ENCODE measurements at places on chromosomes 1 and 21.

DNA sequence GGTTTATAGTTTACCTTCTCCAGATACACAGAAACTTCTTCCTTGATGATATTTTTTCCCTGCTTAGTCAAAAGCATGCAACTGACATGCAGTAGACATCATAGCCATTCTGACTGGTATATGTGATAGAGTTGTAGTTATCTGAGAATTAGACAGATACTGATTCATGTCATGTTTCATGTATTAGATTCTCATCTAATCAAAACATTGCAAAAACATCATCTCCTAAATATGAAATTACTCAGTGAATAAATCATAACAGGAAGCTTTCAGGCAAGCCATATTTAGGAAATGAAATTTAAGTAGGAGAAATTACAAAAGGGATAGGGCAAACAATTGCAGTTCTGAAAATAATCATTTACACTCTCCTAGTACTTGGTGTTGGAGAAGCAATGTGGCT, 38.4 kb upstream of the ASB17 start:
- no peak for DNase-seq

DNA sequence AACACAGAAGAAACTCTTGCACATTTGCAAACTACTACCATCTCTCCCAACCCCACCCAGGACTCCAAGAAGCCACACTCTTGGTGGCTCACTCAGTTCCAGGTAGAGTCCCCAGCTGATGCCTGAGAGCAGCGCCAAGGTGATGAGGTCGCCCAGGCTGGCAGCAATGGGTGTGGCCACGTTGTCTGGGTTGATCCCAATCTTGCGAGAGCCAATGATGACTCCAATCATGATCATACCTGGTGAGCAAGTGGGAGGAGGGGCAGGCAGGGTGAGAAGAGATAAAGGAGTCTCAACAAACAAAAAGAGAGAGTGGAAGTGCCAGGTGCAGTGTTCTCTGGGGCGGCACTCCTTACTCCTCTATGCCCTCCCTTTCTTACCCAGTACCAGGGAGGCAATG, 14.4 kb downstream of the SLC41A1 start:
- DNase-seq, result no peak

DNA sequence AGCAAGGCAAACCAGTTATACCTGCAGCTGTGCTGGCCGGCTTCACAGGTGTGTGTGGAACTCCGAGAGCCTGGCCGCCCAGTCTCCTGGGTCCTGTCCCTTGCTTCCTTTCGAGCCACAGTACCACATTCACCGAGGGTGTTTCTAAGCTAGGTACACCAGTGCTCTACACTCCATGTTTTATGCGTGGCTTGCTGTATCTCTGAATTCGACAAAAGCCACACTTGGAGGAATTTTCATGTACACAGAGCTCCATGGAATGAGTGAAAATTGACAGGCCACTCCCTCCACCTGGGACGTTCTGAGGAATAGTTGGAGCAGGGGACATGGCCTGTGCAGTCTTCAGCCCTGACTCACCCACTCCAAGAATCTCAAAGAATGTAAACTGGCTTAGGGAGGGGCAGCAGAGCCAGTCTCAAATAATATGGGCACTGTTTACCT, 14.0 kb downstream of the ETS2 start:
- DNase-seq, result no peak

DNA sequence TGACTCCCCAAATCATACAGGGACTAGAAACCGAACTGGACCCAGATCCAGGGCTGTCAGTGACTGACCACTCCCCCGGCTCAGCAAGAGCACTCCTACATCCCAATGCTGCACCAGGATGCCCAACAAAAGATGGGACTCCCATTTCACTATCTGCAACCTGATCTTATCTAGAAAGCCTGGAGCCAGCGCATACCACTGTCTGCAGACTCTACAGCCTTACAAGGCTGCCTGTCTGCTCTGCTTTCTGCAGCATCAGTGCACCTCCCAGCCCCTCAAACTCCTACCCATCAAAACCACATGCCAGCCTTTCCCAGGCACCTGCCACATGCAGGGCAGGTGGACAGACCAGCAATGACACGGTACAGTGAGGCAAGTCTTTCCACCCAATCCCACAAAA, 52.2 kb downstream of the SSBP3 start:
- no peak for DNase-seq

DNA sequence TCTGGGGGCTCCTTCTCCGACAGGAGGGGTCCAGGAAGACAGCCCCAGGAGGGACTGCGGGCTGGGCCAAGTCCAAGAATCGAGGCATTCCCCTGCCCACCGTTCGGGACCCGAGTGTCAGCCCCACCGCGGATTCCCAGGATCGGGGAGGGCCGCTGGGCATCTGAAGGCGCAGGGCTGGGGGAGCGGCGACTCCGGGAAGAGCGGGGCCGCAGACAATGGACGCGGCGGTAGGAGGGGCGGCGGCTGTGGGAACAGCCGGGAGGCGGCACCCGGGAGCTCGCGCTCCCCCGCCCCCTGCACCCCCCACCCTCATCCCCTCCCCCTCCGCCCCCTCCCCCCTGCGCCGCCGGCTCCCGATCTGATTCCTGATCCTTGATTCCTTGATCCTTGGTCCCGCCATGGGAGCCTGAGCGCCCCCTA, at the start of gene VANGL2:
Gene VANGL2 (plus strand): TSS at position 342 of the 423 bp plus-strand sequence. CDS start 15,274 bp downstream, outside the sequence.
- peak; percentile 78 for DNase-seq

- no peak for DNase-seq
Measured at GRCh38 chr1:201648907-201649721, 110.2 kb downstream of the NAV1 start.

DNA sequence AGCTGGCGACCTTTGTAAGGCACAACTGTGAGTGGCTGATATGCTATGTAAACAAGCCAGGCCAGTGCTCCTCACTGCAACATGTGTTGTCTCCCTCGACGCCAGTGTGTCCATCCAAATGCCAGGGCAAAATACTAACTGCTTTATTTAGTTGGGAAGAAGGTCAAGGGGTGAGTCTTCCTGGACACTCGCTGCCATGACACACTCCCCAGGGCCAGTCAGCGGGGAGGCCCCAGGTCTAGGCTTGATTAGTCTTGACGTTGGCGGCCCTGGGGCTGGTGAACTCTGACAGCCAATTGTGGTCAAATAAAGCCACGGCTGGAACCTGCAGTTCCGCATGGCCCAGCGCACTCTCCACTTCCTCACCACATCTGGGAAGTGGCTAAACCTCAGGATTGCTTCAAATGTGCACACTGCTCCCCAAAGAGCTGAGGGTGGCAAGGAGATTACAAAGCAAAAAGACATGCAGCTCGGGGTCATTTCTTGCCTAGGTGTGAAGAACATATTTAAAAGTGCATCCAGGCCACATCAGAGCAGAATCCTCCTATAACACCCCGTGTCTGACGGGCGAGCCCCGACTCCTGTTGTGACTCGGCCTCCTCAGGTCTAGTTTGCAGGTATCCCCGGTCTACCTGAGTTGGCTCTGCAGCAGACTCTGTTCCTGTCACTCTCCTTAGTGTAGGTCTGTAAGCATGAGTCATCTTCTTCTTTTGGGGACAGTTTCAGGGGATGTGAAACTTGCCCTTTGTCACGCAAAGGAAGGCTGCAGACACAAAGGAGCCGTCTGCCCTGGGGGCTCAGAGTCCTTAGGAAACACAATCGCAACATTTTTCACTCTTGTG, 183.5 kb downstream of the RUNX1 start:
- peak; percentile 1 for DNase-seq

GRCh38 chr1:228184152-228184551, 18.5 kb downstream of the IBA57 start:
- DNase-seq, result no peak

DNA sequence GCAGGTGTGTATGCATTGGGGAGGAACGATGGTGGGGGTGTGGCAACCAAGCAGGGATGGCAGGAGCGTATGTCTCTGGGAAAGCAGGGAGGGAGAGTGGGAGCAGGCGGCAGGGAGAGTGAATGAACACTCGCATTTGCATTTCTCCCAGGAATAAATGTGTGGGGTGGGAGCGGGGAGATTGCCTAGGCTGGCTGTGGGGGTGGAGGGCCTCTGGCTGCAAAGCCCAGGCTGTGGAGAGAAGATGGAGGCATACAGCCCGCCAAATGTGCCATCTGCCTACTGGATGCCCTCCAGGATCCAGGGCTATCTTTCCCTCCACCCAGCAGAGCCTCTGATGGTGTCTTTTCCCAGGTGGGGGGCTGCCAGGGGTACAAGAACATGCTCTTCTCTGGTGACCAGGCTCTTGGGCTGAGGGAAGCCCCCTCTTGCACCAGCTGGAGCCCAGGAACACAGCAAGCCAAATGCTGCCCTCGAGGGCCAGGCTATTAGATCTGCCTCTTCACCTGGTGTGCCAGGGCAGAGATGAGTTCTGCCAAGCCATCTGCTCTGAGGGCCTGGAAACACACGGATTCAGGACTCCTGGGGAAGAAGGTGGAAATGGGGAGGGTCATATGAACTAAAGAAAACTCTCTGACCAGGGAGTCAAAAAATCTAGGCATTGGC, 1.7 kb upstream of the OPTC start:
- no peak for DNase-seq

- no peak for DNase-seq
Measured at GRCh38 chr1:160406131-160406968, 6.0 kb downstream of the VANGL2 start.

Data from C1 segment of cervical spinal cord (tissue), 14 donors.